ENCODE measurements at places on chromosomes 7 and 10.

DNA sequence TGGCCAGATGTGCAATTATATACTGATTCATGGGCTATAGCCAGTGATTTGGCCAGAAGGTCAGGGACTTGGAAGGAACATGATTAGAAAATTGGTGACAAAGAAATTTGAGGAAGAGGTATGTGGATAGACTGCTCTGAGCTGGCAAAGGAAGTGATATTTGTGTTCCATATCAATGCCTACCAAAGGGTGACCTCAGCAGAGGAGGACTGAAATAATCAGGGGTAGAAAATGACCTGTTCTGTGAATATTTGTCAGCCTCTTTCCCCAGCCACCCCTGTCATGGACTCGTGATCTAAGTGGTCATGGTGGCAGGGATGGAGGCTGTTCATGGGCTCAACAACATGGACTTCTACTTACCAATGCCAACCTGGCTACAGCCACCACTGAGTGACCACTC, 47.0 kb downstream of the PTPRE start:
- DNase-seq = no peak

GRCh38 chr10:78634835-78635234, 433.9 kb upstream of the ZMIZ1 start:
- no peak for DNase-seq

DNA sequence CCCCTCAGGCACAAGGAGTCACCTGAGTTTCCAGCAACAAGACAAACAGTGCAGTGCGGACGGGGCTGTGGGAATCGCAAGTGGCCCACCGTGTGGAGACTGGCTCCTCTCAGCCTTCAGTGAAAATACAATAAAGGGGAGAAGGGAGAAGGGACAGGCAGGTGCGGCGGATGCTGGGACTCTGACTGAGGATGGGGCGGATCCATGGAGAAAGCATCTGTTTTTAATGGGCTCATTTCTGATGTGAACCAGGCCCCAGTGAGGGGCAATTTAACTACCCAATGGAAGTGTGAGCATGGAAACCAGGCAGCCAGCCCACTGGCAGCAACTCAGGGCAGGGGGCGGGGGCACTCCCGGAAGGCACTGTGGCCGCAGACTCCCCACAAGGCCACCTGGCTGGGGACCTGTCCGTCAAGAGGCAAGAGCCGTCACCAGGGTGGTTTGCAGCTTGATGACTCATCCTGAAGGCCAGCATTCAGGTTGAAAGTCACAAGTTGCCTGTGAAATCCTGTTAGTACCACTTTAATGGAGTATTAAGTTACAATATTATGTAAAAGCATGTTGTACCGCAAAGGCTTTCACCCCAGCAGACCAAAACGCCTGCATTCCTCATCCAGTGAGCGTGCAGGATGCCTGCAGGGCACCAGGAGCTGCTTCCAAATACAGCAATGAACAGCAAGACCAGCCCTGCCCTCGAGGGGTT, 476.4 kb downstream of the PTPRN2 start:
- no peak for DNase-seq

- no peak for DNase-seq
Observed at GRCh38 chr7:93923942-93924341, 2.4 kb downstream of the GNG11 start.

- DNase-seq = no peak
Observed at GRCh38 chr7:40720416-40720815, 585.6 kb downstream of the SUGCT start.

DNA sequence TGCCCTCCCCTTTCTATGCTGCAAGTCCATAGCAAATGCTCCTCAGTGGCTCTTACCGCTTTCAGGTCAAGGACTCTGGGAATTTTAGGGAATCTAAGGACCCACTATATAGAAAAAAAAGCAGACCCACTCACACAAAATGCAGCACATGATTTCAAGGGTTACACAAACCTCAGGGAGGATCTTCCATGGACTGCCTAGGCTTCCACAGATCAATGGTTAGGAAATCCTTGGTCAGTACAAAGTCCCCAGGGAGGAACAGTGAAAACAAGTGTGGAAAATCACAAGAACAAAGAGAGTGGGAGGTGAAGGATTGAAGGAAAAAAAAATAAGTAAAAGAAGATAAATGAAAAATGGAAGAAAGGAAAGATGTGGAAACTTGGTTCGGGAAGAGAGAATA, 188.4 kb downstream of the AHR start:
- DNase-seq = no peak

DNA sequence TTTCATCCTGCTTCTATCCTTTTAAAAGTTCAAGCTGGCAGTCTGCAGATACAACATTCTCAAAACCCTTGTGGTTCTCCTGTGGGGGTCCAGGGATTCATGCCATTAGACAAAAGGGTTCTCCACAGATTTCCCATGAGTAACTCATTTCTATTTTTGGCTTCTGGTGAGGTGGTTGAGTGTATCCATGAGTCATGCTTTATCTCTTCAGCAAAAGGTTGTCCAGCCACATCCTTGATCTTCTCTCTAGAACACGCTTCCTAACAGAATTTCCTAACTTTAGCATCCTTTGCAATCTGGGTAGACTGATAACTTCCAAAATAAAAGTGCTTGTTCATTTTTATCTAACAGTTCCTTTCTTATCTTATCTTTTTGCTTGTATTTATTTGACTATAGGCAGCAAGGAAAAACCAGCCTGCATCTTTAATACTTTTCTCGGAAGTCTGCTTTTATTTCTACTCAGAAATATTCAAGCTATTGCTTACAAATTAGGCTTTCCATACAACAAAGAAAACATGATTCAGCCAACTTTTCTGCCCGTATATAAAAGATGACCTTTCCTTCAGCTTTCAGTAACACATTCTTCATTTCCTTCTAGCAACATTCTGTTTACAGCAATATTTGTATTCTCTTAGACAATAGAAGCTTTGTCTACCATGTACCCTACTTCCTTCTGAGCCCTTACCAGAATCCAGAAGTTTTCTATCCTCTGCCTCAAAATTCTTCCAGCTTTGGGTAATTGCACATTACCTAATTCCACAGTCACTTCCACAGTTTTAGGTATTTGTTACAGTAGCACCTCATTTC, 79.3 kb upstream of the IL6 start:
- peak; percentile 39 for DNase-seq

GRCh38 chr10:97640868-97641811, 669 bp downstream of the PI4K2A start:
- DNase-seq = no peak

DNA sequence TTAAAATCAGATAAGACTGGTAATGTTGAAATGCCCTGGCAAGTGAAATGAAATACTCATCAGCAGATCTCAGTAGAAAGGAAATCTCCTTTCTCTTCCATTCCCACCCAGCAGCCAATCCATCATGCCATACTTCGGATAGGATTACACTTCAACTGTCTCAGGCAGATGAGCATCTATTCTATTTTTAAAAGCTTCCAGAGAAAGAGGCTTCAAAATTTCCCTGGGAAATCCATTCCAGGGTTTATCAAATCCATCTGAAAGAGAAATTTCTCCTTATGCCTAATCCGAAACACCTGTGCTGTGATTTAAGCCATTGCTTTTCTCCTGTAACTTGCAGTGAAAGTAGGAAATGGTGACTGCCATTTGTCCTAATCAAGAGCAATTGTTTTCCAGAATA, 60.4 kb upstream of the RAPGEF5 start:
- DNase-seq = no peak

DNA sequence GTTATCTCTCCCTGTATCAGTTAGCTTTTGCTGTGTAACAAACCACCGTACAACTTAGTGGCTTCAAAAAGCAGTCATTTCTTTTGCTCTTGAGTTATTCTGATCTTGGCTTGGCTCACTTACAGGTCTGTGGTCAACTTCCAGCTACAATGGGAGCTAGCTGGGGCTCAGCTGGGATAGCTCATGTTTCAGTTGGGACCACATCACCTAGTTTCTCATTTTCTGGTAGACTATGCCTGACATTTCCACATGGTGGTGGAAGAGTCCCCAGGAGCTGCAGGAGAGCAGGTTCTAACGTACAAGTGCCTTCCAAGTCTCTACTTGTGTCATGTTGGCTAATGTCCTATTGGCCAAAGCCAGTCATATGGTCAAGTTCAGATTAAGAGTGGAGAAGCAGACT, 25.8 kb upstream of the PIP4K2A start:
- no peak for DNase-seq

- DNase-seq = no peak
Observed at GRCh38 chr7:56110611-56111010, 4.3 kb upstream of the CHCHD2 start.

DNA sequence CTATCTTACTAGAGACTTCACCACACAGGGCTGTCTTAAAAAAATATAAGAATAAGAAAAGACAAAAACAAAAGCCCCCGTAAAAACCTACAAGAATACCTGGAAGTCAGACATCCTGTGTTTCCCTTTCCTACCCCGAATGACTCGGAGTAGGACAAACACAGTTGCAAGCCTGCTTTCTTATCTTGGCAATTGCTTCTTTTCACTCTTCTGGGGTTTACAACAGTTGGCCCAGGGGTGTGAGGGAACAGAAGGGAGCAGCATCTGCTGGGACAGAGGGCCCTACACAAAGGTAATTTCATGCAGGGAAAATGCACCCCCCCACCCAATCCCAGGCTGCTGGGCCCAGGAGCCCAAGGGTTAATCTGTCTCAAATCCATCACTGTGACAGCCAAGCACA, 220.6 kb downstream of the ARHGAP12 start:
- no peak for DNase-seq

- no peak for DNase-seq
Observed at GRCh38 chr7:22447008-22447407, 53.0 kb downstream of the STEAP1B start.

GRCh38 chr7:105975770-105976417, 12.8 kb downstream of the CDHR3 start:
- peak; percentile 3 for DNase-seq

DNA sequence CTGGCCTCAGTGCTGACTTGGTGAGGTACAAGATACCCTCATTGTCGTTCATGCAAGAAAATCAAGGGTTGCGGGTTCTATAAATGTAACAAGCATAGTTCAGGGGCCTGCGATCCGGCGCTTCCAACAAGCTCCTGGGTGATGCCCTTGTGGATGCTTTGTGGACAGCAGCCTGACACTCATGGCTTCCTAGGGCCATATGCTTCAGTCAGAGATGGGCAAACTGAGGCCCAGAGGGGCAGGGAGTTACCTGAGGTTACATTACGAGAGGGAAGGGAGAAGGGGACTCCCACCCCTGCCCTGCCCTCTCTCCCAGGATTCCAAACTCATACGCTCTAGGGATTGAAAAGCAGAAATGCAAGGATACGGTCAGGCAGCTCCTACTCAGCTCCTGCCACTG, 296.3 kb upstream of the ZMIZ1 start:
- DNase-seq = no peak

DNA sequence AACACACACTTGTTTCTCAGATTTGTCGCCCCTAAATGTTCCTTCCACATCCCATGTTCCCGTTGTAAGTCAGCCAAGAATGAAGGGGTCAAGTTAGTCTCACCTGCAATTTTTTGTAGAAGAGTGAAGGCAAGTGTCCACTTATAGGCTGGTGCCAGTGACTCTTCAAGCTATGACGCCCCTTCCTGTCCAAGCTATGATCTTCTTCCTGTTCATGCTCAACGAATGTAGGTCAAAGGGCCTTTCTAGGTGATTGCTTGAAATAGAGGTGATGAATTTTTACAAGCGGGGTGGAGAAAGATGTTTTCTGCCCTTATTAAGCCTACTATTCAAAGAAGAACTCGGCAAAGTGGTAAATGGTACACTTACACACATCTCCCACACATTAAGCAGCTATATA, 41.0 kb downstream of the CDK1 start:
- DNase-seq = no peak

- DNase-seq = no peak
Observed at GRCh38 chr7:35645691-35646090, 49.2 kb downstream of the HERPUD2 start.

- peak; percentile 81 for DNase-seq
Observed at GRCh38 chr10:126090911-126091728, 194.8 kb downstream of the FANK1 start.

GRCh38 chr10:51932530-51932929, 233.1 kb upstream of the CSTF2T start:
- DNase-seq = no peak

- DNase-seq = no peak
Observed at GRCh38 chr10:110057456-110057855, 49.7 kb downstream of the ADD3 start.

DNA sequence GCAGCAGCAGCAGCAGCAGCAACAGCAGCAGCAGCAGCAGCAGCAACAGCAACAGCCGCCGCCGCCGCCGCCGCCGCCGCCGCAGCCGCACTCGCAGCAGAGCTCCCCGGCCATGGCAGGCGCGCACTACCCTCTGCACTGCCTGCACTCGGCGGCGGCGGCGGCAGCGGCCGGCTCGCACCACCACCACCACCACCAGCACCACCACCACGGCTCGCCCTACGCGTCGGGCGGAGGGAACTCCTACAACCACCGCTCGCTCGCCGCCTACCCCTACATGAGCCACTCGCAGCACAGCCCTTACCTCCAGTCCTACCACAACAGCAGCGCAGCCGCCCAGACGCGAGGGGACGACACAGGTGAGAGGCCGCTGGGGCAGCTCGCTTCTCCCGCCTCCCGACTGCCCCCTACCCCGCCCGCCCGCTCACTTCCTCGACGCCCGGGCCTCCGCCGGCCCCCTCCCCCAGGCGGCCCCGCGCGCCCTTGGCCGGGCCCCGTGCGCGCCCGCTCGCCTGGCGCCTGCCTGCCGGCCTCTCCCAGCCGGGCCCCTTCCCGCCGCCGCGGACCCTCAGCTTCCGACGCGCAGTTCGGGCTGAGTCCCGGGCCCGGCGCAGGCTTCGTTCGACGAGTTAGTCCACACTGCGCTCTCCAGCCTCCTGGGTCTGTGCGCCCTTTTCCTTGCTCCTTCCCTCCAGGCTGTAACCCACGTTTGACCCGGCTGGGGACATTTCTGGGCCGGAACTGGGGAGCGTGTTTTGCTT, 882 bp downstream of the DLX6 start:
- DNase-seq = no peak

GRCh38 chr10:58818900-58819299, 306.2 kb downstream of the BICC1 start:
- no peak for DNase-seq

- DNase-seq = no peak
Observed at GRCh38 chr7:14055813-14056212, 66.3 kb upstream of the ETV1 start.

GRCh38 chr7:117775801-117776200, 97.4 kb downstream of the CTTNBP2 start:
- no peak for DNase-seq

- no peak for DNase-seq
Observed at GRCh38 chr7:7272294-7272693, 90.0 kb downstream of the C1GALT1 start.

- DNase-seq = no peak
Observed at GRCh38 chr10:16583382-16583781, 61.7 kb upstream of the C1QL3 start.

DNA sequence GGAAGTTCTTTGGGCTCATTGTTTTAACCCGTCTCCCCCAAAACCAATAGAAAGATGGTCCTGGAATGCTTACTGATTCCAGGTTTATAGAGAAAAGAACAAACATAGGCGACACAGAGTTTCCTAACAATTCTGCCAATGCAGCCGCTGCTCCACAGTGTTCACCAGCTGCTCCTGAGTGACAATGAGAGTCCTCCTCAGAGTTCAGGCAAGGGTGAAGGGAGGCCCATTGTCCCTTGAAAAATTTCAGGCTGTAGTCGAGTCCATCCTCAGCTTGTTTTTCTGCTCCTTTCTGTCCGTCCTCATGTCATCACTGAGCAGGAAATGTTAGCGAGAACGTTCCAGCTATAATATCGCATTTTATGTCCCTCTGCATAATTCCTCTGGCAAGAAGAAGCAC, 537.6 kb downstream of the TCERG1L start:
- DNase-seq = no peak

GRCh38 chr7:32390210-32390609, 100.0 kb downstream of the LSM5 start:
- DNase-seq = no peak

GRCh38 chr7:117146059-117146458, 176.8 kb downstream of the WNT2 start:
- DNase-seq = no peak

GRCh38 chr10:66366163-66366562, 559.7 kb upstream of the LRRTM3 start:
- no peak for DNase-seq

Data from GM04503 (cell line).